Stimulated activated CD8-positive, alpha-beta memory T cell treated with anti-CD3 and anti-CD28 coated beads, Interleukin-4, amount 100 ng/mL, for 24 hours (primary cell): ENCODE measurements at places on chromosomes 16 and 17.

DNA sequence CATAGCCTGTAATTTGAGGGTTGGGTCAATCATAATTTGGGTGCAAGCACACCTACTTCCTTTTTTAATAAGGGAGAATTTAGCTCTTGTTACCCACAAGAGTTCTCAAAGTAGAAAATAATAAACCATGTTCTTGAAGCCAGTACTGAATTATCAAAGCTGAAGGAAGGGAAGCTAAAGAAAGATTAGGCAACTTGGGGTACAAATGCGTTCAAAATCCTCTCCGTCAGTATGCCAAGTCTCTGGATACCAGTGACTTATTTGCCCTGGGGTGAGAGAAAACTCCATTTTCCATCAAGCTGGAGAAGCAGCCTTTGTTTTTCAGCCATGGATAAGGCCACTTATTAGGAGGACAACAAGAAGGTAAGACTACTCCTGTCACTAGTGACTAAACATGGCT lies 23.5 kb upstream of the DHRS13 start:
- DNase-seq = no peak

DNA sequence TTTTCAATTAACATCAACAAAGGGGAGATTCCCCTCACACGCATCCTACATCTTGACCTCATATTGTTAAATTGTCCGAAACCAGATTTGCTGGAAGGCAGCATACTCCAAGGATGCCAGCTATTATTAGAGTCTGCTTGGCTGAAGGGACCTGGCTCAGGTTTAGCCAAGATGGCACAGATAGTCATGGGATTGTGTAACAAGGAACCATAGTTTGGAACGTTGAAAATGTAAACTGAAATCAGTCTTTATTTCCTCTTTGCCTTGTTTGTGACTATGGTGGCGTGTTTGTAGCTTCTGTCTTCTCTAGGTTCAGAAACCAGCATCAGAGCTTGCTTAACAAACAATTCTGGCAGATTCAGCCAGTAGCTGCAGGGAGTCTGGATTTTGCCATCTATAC lies 5.9 kb downstream of the ARSG start:
- DNase-seq = no peak

- DNase-seq = no peak
Observed at GRCh38 chr17:50028736-50029120, 27.2 kb upstream of the ITGA3 start.

DNA sequence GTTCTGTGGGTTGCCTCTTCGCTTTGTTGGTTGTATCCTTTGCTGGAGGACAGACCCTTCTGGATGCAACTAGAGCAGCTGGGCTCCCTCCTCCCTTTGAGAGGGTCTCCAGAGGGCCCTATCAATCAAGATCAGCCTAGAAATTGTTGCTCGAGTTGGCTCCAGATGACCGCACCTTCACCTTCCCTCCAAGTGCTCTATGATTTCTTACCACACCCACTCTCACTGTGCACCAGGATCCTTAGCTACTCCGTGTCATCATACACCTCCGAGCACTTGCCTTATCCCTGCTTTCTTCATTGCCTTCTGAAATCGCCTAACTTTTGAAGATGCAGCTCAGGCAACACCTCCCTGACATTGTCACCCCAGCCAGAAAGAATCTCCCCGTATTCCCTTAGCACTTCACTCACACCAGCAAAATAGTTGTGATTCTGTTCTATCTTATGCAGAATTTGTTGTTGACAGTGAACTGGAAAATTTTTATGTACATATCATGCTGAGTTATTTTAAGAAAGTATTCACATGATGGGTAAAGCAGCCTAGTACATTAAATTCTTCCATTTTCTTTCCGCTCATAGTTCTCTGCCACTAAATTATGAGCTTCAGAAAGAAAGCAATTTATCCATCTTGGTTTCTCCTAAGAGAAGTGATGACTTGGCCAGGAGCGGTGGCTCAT lies 52.9 kb downstream of the ABAT start:
- no peak for DNase-seq

DNA sequence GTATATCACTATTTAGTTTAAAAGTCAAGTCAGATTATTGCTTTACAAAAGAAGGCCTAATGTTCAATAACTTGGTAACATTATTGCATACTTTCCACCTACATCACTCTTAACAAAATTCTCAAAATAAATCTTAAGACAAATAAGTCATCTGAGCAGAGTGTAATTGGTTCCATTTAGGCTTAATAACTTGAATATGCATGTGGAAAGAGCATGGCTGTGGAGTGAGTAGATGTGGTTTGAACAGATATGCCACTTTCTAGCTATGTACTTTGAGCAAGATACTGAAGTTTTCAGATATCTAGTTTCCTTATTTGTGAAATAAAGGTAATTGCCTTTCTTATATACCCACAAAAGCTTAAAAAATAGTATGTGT lies 6.7 kb upstream of the EVI2A start:
- no peak for DNase-seq

DNA sequence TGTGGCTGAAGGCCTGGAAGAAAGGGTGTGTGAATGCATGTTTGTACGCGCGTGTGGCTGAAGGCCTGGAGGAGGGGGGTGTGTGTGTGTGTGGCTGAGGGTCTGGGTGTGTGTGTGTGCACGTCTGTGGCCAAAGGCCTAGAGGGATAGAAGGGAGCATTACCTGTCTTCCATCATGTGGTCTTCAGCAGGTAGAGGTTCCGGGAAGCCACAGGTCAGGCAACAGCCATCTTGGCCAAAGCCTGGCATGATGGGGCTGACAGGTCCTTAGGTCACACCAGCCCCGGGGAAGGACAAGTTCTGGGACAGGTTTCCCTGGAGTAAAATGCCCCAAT lies 5.2 kb downstream of the LITAFD start:
- DNase-seq = no peak

DNA sequence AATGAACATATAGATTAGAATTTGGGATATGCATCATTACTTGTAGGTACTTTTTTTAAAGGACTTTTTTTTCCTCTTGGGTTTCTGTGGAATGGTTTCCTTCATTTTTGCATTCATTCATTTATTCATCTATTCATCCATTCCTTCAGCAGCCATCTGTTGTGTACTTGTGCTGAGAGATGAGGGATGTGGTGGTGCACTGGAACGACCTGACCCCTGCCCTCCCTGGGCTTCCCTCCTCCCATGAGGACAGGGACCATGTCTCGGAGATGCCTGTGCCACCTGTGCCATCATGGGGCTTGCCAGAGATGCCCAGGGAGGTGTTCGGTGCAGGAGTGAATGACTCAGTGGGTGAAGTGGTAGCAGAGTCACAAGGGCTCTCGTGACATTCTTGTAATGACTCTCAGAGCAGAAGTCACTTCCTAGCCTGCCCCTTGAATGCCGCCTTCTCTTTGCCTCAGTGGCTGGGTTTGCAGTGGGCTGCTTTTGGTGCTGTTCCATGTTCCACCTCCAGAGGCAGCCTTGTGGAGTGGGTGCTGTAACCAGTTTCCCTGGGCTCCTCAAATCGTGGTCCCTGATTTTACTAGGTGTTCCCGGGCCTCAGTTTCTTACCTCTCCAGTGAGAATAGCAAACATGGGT lies 43.9 kb downstream of the CLEC16A start:
- peak; percentile 49 for DNase-seq

- no peak for DNase-seq
Observed at GRCh38 chr17:35546487-35546886, 9.0 kb upstream of the SLFN12L start.

- no peak for DNase-seq
Observed at GRCh38 chr17:57511475-57512123, 233.5 kb downstream of the CCDC182 start.

DNA sequence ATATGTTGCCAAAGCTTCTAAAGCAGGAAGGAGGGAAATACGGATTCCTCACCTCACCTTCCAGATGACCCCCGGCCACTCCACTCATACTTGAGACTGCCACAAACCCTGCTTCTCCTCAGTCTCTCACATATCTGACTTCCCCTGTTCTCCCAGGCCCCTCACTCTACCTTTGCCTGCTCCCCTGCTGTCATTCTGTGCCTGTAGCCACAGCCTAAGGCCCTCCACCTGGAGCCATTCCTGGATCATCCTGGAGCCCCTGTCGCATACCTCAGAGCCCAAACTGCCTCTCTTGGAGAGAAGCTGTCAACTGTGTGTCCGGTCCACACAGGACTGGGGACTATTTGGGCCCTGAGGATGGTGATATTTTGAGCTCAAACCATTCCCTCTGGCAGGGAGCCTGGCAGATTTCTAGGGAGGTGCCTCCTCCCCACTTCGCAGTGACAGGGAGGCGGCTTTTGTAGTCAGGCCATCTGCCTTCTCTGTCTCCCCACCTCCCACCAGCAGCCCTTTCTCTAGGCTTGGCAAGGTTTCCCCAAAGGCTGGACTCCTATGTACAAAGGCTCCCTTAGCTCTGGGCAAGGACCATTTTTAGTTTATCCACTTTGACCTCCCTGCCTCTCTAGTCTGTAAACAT lies 2.3 kb upstream of the MED24 start:
- DNase-seq = no peak

DNA sequence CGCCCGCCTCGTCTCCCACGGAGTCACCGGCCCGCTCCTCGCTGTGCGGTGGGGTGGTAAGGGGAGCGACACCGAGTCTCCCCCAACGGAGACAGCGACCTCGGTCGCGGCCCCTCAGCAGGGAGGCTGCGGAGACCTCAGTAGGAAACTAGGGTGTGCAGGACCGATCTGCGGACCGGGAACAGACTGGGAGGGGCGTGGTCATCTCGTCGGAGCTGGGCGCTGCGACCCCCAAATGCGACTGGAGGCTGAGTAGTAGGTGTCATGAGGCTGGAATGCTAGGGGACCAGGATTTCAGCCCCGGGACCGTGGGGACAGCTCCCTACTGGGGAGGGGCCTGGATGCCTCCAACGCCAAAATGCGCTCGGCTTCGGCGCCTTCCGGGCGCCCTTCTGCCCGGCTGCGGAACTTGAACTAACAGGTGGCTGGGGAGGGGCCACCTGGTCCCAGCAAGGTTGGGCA lies 1.3 kb downstream of the CACNG4 start:
- no peak for DNase-seq

- no peak for DNase-seq
Observed at GRCh38 chr17:6994666-6995256, 1.1 kb upstream of the ALOX12 start.

GRCh38 chr17:35866341-35866950 lies 2.2 kb downstream of the HEATR9 start:
- DNase-seq = no peak

- no peak for DNase-seq
Observed at GRCh38 chr16:87441886-87442580, 49.9 kb downstream of the MAP1LC3B start.

- no peak for DNase-seq
Observed at GRCh38 chr17:40068129-40068581, 5.4 kb downstream of the THRA start.

DNA sequence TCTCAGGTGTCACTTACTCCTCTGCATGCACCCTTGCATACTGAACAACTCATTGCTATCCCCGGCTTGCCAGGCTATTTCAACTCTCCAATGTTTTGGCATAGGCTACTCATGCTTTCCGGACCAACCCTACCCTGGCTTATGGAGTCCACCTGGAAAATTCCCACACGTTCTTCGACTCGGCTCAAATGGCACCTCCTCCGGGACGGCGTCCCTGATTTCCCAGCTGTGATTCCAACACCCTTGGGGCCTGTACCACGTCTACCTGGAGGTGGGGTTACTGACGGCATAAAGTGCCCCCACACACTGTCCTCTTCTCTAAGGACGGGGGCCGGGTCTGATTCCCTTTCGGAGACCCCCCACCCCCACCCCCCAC lies 498 bp downstream of the SMYD4 start:
- no peak for DNase-seq

GRCh38 chr17:37194208-37194607 lies 181.6 kb upstream of the C17orf78 start:
- DNase-seq = no peak

DNA sequence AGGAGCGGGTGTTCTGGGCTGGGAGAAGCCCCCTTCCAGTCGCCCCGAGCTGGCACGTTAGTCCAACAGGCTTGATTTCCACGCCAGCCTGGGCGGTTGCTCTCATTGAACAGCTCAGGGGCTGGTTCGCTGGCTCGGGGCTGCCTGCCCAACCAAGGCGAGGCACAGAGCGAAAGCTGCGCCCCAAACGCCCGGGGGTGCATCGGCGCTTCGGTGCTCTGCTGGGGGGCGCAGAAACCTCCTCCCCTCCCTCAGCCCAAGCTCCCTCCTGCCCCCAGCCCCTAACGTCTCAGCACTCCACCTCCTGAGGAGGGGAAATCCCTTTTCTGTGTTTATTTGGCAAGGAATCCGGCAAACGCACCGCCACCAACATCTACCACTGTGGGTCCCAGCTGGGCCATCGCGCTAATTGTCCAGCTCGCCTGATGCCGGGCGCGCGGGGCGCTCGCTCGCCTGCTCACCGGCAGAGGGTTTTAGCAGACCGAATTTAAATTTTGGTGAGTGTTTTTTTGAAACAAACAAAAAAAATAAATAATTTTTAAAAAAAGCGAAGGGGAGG lies 29.5 kb upstream of the RBFOX1 start:
- DNase-seq = no peak

GRCh38 chr17:21289175-21289901 lies 4.8 kb downstream of the MAP2K3 start:
- no peak for DNase-seq

- no peak for DNase-seq
Observed at GRCh38 chr17:81691608-81692007, 7.8 kb downstream of the HGS start.

GRCh38 chr17:9355846-9356245 lies 219.8 kb downstream of the STX8 start:
- no peak for DNase-seq

GRCh38 chr17:27810902-27811557 lies 10.7 kb upstream of the NOS2 start:
- no peak for DNase-seq

DNA sequence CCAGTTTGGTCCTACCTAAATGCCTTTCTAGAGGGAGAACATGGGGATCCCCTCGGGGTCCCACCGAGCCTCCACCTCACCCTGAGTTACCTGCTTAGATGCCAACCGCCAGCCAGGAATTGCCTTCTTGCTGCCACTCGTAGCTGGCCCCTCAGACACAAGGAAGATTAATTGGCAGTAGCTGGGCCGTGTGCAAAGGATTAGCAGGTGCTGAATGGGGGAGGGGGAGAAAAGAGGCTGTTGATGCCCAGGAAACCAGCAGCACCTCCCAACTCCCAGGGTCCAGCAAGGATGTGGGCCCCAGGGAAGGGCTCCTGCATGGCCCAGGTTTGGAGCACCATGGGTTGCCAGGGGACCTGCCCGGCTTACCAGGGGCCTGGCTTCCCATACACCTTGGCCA lies at the start of gene CNGB1:
TSS of gene CNGB1 (minus strand) at position 159 of the 400 bp plus-strand sequence. CDS start 3,842 bp downstream, outside the sequence.
- no peak for DNase-seq

DNA sequence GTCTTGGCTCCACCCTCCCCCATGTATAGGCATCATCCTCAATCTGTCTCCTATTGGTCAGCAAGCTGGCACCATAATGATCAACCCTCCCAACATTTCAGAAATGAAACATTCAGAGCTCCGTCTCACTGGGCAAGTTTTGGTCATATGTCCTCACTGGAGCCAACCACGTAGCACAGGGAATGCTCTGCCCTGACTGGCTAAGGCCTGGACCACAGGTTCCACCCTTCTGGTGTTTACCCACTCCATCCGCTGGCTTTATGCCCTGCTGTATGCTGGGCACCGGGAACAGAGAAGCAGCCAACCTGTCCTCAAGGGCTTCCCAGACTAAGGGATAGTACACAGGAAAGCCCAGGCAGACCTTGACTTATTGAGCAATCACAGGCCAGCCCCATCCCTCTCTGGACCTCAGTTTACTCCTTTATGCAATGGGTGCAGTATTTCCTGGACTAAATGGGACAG lies 20.5 kb downstream of the MYO15A start:
- no peak for DNase-seq
